Stimulated activated CD8-positive, alpha-beta memory T cell treated with anti-CD3 and anti-CD28 coated beads, Interleukin-4, amount 100 ng/mL, for 4 hours (primary cell): ENCODE measurements at places on chromosomes 5 and 9.

DNA sequence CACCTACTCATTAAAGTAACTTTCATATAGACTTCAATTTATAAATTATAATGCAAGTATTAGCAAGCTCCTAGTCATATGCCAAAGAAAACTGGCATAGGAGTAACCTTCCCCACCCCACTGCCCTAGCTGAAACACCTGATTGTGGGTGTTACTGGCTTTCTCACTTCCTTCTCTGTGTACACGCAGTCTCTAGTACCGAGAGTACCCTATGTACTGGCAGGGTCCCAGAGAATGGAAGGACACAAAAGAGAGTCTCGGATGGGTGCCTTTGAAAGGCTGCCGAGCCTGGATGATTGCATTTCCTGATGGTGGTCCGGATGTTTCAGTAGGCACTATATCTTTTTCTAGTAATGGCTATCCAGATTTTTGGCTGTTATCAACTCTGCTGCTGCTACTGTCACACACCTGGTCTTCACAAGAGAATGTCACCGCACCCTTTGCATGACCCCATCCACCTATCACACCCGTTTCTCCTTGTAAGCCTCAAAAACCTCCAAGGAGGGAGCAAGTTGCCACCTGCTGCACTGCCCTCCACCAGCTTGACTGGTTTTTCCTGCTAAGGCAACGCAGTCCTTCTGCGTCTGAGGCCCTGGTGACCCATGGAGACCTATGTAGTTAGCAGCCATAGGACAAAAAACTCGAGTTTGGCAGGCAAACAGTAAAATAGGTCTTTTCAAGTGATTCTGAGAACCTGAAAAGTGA is 53.8 kb upstream of the CLINT1 start:
- DNase-seq: no peak

- DNase-seq: no peak
These were observed 22.7 kb downstream of the KLF4 start for GRCh38 chr9:107466826-107467225.

DNA sequence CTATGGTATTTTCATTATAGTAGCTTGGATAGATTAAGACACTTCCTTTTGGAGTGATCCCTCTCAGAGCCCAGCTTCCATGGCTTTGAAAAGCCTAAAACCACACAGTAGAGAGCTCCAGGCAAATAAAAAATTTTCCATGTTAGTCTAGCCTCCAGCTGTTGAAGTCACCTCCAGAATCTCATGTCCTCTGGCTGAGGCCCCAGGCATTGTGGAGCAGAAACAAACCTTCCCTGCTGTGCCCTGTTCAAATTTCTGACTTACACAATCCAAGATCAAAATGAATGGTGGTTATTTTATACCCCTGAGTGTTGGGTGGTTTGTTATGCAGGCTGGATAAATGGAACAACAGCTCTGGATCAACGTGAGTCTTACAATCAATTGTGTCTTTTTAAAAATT is 203.9 kb downstream of the ICE1 start:
- DNase-seq: no peak

- no peak for DNase-seq
These were observed 25.5 kb upstream of the ARAP3 start for GRCh38 chr5:141707510-141707909.

- DNase-seq: no peak
These were observed 32.5 kb upstream of the SNAPC3 start for GRCh38 chr9:15390201-15390600.

- no peak for DNase-seq
These were observed 50.8 kb downstream of the NEURL1B start for GRCh38 chr5:172691886-172692285.

DNA sequence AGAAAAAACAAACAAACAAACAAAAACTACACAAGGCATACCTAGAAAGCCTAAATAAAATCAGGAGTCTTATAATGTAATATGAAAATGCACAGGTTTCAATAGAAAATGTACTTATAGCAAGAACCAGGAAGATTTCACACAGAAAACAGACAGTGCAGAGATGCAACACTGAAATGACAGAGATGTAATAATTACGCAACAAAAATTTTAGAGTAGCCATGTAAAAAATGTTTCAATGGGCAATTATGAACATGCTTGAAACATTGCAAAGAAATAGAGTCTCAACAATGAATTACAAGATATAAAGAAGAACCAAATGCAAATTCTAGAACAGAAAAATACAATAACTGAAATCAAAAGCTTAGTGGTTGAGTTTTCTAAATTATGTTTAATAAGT is 405.9 kb downstream of the PLK2 start:
- DNase-seq: no peak

GRCh38 chr9:99820685-99821395 is 845 bp upstream of the NR4A3 start:
- DNase-seq: peak; percentile 34

GRCh38 chr5:1316588-1317340 is 21.9 kb upstream of the TERT start:
- DNase-seq: no peak

- DNase-seq: no peak
These were observed 611.8 kb downstream of the TLE1 start for GRCh38 chr9:81077572-81077971.

DNA sequence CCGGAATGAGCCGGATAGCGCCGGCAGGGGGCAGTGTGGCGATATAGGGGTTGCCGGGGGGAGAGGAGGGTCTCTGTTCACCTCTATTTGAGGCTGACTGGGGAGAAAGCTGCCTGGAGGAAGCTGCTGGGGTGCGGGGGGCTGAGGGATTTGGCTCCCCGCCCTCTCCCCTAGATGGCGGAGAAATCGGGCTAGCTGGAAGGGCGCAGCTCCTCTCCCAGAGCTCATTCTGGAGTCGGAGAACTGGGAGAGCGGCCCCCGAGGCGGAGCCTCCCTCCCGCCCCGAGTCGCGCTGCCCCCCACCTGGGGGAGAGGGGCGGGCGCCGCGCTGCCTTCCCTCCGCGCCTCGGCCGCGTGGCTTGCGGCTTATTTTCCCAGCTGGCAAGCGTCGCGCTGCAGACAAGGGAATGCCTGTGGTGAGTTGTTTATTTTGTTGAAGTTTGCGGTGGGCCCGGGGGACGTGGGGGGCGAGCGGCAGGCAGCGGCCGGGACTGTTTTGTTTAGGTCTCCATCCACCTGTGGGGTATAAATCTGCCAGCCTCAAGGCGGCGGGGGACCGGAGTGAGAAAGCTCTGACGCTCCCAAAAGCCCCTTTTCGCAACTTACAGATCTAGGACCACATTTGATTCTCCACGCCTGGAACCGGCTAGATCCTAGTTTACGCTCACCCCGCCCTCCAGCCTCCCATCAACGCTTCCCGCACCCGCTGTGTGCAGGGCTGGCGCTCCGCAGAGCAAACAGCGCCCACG is 4.1 kb upstream of the RGMB start:
- DNase-seq: no peak

DNA sequence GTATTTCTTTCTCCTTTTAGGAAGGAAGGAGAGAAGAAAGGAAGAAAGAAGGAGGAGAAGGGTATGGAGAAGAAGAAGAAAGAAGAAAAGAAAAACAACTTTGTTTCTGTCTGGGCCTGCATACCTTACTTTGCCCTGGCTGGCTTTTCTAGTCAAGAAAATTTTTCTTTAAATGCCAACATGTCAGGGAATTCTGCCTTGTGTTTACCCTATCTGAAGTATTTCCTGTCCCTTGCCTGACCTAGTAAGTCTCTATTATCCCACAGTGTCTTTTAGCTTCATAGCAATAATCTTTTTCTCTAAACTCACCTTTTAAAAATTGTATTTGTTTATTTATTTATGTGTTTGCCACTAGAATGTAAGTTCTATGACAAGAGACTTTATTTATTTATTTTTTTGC is 1864.1 kb downstream of the EFNA5 start:
- DNase-seq: no peak

- DNase-seq: no peak
These were observed 118.7 kb downstream of the AUH start for GRCh38 chr9:91243029-91243428.

GRCh38 chr5:13251623-13252376 is 692.7 kb downstream of the DNAH5 start:
- no peak for DNase-seq

DNA sequence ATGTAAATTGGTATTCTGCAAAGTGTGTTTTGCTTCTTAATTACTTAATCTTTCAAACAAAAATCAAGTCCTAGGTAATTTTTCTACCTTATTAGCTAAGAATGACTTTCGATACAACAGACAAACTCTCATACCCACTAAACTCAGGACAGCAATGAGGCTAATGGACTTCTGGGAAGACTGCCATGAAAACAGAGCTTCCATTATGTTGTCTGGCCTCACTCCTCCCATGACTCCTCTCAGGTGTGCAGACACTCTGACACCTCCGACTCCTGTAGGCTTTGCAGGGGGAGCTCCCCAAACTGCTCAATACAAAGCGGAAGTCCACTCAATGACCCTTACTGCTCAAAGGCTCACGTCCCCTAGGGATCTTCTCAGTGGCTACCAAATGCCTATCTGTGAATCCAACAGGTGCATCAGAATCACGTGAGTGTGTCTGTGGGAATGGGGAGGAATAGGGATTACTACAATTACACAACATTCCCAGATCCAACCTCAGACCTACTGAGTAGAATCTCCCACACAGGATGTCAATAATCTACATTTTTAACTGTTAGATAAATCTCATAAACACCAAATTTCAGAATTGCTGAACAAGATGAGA is 289.9 kb downstream of the RAB3C start:
- no peak for DNase-seq

- no peak for DNase-seq
These were observed 204.2 kb upstream of the CD180 start for GRCh38 chr5:67400752-67401151.

DNA sequence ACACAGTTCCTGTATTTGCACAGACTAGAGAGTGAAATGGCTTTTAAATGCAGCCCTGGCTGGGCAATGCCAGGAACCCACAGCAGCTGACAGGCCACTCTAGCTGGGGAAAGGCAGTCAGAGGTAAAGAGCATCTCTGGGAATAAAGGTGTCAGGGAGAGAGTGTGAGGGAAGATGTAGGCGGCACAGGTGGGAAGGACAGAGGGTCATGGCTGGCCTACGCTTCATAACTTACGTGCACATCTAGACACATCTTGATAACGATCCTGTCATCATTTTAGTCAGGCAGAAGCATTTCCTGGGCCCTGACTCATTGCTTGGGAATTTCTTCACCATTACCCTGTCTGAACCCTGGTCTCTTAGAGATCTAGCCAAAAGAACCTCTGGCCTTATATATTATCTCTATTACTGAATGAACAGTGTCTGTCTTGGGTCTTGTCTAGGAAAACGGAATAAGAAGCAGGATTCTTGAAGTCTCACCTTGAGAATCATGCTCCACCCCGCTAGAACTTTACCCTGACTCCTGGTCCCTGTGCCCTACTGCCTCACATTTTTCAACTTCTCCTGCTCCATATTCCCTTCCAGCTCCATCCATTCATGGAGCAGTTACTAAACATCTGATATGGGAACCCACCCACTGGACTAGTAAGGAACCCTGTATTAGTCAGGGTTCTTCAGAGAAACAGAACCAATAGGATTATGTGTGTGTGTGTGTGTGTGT is 106.4 kb upstream of the ELL2 start:
- no peak for DNase-seq

GRCh38 chr9:16157216-16157615 is 604.4 kb downstream of the CCDC171 start:
- DNase-seq: no peak

DNA sequence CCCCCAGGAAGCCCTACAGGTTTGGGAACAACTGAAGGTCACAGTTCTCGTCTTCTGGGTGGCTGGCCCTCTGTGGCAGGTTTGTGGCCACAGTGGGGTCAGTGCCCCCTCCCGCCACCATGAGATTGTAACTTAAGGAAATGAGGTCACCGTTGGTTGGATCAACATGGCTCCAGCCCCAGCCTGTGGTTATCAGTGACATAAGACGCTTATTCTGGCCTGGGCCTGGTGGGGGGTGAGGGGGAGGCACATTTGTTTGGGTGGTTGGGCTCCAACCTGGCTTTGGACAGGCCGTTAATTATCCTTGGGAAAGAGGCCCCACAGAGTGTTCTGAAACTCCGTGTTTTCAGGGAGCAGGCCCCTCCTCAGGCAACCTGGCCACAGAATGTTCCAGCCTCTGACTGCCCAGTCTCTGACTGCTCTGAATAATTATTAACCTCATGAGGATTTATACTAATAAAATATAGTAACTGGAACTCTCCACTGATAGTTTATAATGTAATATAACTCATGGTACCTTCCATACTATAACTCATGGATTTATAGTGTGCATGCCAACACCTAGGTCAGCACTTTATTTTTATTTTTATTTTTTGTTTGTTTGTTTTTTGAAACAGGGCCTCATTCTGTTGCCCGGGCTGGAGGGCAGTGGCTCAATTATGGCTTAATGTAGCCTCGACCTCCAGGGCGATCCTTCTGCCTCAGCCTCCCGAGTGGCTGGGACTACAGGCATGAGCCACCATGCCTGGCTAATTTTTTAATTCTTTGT is 58.0 kb upstream of the RPL26L1 start:
- no peak for DNase-seq

GRCh38 chr9:92648474-92648971 is 21.4 kb downstream of the IPPK start:
- no peak for DNase-seq

DNA sequence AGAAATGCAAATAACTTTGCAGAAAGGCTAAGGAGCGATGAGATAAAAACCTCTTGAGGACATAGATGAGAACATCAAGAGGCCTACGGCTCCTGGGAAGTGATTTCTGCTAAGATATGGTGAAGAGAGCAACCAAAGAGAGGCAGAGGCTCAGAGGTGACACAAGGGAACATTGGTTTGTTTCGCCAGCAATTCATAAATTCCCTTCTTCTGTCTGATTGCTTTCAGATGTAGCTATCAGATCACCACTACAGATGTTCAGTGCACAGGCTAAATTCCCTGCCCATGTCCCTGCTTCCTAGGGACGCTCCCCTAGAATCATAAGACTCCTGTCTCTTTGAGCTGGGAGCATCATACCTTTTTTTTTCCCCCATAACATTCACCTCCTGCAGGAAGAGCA is 11.2 kb downstream of the AGXT2 start:
- no peak for DNase-seq

- DNase-seq: peak; percentile 63
These were observed at the start of gene PTBP3 for GRCh38 chr9:112332977-112333638. Gene PTBP3, minus strand, starts transcription at chr9:112333619. Its CDS starts 35,754 bp downstream, at chr9:112297865.

GRCh38 chr5:17482790-17483189 is 15.2 kb upstream of the TAF11L2 start:
- DNase-seq: no peak

DNA sequence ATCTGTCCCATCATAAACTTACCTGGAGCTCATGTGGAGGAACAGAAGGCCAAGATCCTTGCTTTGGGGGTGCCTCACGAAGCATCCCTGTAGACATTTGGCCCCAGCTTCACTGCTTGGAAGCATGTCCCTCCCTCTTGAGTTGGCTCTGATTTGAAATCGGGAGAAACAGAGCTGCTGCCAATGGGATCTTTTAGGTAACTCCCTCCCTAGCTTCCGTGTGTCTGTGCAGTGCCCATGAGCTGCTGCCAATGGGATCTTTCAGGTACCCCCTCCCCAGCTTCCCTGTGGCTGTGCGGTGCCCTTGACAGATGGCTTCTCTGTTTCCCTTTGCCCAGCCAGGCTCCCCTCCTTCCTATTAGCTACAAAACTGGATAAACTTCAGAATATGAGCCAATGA is 178.0 kb downstream of the NR3C1 start:
- DNase-seq: no peak

- no peak for DNase-seq
These were observed 724 bp downstream of the MACROH2A1 start for GRCh38 chr5:135398160-135398854.
